ENCODE measurements at places on chromosomes 5 and 9.

DNA sequence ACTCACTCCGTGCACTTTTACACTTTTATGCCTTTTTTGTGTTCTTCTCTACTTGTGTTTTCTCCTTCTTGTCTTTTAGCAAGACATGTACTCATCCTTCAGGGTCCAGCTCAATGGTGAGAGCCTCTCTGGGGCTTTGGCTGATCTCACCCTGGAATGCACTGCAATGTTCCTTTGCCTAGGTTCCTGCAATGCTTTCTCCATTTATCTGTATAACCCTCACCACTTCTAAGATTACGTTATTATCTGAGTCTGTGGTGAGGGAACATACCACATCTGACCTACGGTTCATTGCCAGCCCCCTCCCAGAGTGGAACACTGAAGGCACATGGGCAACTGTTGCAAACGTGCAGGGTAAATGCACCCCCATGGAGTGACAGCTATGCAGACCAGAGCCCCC, 47.3 kb downstream of the KCNIP1 start:
- no peak for DNase-seq

- DNase-seq, result no peak
Observed at GRCh38 chr5:1538276-1538675, 14.5 kb upstream of the LPCAT1 start.

DNA sequence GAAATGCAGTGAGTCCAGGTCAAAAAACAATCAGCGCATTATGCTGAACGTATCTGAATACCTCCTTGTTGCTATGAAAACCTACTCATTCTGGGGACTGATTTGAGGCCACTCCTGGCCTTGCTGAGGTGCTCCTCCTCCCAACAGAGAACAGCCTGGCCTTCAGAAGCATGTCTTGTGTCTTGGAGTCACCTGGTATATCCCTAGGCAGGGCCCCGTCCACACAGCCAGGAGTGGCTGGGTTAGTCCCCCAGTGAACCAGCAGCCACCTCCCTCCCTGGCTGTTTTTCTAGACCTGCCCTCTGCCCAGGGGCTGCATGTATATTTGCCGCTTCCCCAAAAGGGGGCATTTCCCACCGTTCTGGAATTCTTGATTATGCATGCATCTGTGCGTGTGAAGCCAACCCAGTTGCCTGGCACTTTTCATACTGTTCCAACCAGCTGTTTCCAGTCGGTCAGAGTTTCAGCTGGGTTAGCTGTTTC, 99.2 kb upstream of the SPATA31C2 start:
- no peak for DNase-seq

DNA sequence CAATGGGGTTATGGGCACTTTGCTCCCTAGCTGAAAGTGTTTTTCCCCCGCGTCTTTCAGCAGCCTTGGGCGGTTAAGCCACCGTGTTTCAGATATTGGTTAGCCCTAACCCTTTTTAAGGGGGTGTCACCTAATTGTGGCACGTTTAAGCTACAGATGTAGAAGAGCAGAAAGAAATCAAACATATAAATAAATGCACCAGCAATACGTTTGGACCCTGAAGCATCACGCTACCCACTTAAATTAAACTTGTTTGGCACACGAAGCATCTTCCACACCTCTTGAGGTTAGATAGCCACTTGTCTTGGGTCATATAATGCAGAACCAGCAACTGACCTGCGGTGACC, 768 bp downstream of the YTHDC2 start:
- no peak for DNase-seq

DNA sequence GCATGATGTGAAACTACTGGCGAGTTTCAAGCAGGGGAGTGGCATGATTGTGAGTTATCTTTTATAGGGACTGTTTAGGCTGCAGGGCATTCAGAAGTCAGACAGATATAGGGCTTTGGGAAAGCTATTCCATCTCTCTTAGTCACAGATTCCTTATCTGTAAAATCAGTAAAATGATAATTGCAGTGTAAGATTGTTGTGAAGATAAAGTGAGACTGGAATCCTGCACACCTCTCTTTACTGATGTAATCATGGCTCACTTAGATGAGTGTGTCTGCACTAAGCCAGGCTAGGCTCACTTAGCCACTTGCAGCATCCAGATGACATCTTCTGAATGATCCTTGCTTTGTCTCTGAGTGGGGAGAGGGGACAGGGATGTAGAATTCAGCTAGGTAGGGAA, 81.8 kb upstream of the MAMDC2 start:
- DNase-seq, result no peak

DNA sequence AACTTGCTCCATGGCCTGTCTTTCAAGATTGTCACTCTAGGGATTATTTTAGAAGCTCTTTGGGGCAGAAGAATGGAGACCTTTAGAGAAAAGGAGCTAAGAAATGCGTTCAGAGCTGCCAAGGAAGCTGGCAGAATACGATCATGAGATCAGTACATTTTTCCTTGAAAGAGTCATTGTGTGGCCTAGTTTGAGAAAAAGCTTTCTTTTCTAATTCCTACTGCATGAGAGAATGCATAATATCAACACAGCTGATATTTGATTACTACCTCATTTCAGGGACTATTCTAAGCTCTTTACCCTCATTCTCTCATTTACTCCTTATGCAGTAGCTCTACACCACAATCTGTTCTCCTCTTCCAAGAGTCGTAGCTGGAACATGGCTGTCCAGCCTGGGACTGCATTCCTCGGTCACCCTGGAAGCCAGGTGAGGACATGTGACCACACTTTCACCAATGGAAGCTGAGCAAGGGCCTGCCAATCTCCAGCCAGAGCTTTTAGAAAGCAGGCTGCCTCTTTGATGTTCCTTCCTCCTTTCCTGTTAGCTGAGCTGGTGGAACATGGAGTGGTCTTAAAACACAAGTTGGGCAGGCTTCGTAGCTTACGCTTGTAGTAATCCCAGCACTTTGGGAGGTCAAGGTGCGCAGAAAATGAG, 99.3 kb upstream of the LHFPL2 start:
- DNase-seq, result no peak

- DNase-seq, result no peak
Observed at GRCh38 chr5:115486728-115487127, 57.8 kb downstream of the FEM1C start.

DNA sequence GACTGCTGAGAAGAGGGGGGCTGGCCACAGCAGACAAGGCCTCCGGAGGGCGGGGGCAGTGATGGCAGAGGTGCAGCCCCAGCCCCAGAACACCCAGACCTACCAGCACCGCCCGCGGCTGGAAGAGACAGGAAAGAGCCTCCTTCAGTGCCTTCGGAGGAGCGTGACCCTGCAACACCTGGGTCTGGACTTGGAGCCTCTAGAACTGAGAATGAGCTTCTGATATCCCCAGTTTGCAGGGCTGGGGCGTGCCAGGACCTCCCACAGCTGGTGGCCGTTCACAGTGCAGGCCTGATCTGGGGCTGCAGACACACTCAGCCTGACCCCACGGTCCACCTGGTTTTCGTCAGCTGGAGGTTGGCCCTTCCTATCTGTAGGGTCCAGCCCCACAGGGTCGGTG, 9.1 kb downstream of the LCN10 start:
- no peak for DNase-seq

- DNase-seq, result no peak
Observed at GRCh38 chr9:7097785-7098752, 340.3 kb downstream of the KDM4C start.

GRCh38 chr5:151095341-151096000, 14.6 kb upstream of the TNIP1 start:
- DNase-seq, result no peak

DNA sequence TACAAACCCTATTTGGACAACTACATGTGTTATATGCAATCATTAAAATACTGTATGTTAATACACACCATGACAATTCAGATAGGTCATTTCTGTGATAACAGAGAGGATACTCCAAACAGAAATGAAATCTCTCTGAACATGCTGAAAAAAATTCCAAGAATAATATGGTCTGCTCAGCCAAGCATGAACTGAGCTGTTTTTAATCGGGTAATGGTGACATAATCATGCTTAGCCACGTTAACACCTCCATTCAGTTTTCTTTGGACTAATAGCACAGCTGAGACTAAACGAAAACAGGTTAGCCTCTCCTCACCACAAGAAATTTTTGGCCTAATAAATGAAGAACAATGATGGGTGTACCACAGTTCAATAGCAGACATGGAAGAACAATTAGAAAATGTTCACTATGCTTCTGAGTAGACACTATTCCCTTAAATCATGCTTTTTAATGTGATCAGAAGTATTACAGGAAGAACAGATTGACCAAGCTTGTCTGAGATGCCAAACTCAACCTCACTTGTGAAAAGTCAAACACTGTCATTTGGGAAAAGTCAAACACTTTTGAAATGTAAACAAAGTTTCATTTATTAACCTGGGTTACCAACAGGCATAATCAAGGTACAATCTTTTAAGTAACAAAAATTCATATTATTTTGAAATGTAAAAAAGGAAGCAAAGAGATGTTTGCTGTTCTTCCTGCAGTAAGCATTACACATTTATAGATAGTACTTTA, 19.4 kb downstream of the RAB14 start:
- DNase-seq, result no peak

DNA sequence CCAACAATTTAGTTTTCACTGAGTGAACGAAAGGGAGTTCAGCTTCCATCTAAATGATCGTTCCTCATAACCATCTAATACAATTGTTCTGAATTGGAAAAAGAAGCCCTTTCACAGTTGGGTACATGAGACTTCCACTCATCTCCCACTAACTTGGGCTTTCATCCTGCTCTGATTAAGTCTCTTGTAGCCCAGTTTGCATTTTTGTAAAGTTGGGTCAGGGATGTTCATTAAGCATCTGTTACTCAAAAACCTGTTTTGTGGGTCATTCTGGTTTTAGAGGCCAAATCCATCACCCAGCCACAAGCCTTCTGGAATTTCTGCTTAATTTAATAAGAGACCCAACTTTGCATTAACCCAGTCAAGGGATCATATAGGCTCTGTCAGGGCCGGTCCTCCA, 385.3 kb downstream of the BNC2 start:
- DNase-seq, result no peak

DNA sequence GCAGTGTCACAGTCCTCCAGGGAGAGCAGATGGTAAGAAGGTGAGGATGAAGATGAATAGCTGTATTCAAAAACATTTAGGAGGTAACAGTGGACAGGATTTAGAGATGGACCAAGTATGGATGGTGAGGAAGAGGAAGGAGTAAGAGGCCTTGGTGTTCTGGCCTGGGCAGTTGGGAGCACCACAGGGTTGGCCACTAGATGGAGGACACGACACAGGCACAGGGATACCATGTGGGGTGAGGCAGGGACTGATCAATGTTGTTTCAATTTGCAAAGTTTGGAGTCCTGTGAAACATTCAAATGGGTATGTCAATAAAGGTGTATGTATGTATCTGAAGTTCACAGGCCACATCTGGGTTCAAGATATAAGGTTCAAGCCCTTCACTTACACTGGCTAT, 141.1 kb upstream of the RASEF start:
- DNase-seq, result no peak

DNA sequence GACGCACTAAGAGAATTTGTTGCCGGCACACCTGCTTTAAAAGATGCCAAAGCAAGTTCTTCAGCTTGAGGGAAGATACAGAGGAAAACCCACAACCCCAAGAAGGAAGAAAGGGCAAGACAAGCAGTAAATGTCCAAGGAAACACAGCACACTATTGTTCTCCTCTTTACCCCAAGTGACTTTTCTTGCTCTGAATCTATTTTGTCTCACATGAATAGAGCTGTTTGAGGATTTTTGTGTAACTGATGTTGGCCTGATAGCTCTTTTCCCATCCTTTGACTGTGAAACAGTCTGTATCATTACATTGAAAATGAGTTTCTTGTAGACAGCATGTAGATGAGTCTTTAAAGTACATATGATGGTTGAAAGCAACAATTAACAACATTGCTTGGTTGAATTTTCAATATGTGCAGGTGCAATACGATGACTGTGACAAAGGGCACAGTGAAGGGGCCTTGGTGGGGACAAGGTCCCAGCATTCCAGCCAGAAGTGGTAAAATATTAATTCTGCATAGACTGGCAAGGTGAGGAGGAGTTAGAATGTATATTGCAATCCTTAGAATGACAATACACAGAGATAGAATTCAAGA, 16.8 kb upstream of the CEP72 start:
- DNase-seq, result no peak

- DNase-seq, result no peak
Observed at GRCh38 chr9:109963079-109963478, 183.1 kb downstream of the PALM2AKAP2 start.

DNA sequence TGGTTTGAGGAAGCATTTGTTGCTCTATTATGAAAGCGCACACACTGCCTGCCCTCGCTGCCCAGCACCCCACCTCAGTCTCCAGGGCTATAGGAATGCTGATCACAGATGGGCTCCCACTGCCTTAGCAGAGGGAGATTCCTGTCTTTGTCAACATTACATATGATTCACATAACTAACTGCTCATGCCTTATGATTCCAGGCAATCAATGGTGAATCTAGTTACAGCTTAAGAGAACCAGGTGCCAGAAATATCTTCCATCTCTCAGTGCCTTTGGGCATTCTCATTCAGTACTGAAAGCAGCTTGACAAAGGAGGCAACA, 458.9 kb upstream of the C9orf72 start:
- no peak for DNase-seq

DNA sequence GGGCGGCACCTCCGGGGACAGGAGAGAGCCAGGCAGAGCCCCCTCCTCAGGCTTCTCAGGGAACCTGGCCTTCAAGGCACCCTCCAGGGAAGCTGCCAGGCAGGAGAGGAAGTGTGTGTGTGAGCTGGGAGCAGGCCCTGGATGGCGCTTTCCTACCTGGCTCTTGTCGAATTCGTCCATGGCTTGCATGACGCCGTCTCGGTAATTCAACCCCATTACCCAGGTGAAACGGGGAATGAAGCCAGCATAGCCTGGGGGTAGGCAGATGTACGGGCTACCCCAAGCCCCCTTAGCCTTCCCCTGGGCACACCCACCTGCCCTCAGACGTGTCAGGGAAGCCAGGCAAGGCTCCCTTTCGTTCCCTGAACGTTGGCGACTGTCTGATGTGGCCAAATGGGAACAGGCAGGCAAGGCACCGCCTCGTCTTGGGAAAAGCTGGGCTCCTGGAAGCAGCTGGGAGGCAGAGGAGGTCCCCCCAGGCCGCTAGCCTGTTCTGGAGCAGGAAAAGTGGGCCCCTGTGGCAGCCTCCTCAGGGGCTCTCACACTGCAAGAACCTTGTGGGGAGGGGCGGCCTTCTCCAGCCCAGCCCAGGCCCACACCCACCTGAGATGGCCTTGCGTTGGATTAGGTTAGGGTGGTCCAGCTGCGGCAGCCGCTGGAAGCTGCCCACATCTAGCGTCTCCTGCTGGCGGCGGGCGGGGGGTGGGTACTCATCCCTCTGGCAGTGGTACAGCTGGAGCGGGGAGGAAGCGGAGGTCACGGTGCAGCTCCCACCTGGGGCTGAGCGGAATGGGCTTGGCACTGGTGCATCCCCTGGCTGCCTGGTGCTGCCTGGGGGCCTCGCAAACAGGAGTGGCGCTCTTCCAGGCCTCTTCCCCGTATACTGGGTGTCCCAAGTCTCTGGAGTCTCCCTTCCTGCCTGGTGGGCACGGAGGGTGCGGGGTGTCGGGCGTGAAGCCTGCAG, 3.7 kb downstream of the TUBB4B start:
- no peak for DNase-seq

DNA sequence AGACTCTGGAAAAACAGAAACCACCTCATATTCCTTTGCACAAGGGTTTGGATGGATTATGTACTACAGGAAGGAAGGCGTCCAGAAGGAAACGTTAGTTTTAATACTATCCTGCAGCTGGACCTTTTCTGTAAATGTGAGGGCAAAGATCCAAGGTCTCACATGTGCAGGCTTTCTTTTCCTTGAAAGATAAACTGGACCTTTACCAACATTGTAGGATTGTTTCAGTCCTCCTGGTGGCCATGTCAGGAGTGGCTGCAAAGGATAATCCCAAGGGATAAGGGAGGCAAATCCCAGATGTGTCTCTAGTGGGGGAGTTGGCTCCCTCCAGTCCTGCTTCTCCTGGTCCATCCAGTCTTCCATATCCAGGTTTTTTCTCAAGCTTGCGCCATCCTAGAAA, 397.5 kb downstream of the HTR1A start:
- DNase-seq, result no peak
